ENCODE measurements at places on chromosomes 12 and 14. TPM values are rescaled to one million over a fixed set of nuclear protein-coding genes. Genes with fewer than 3 reads are reported as not detected.
A peak's percentile ranks its signal among the peaks of the same experiment; 100 is the strongest.

Gene KLRG1
- 0.51 TPM for total RNA-seq

Gene GPRC5D
- total RNA-seq, result not detected

Gene PARPBP
- 13.5 TPM for total RNA-seq

Gene AICDA
- total RNA-seq, result not detected

Gene ACRBP
- 0.51 TPM for total RNA-seq

Gene REP15
- total RNA-seq, result 5.4 TPM

DNA sequence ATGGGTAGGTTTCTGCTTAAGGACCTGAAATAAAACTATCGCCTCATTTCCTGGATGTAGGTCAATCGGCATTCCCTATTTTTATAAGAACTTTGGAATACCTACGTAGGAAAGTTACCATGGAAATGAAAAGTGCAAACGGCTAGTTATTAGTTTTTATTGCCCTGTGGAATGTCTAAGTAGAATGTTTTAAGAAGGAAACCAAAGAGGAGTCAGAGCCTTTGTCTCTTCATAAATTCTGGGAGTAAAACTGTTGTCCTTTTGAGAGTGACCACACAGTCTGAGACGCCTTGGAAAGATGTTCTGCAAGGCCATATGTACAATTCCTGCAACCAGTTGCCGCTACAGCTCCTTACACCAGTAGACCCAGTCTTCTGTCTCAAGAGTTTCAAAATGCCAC is 176.0 kb upstream of the SEL1L start:
- DNase-seq, result no peak

DNA sequence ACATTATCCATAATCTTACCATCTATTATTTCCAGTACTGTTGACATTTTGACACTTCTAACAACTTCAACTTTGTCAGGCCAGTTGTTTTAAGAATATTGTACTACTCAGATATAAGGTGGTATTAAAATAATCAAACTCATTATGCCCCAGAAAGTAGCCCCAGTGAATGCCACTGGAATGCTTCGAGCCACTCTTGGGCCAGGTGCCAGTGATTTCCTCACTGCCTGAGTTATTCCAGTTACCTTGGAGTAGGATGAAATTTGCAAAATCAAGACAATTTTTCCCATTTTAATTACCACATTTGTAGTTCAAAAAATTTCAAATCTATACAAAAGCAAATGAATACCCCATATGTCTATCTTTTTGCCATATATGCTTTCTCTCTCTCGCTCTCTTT is 9.2 kb downstream of the CIPC start:
- no peak for DNase-seq

GRCh38 chr12:10663869-10664268 is 10.0 kb downstream of the STYK1 start:
- DNase-seq, result no peak

- DNase-seq, result peak; percentile 56
These were observed 58.3 kb upstream of the PTPRB start for GRCh38 chr12:70695361-70696023.

- no peak for DNase-seq
These were observed 26.1 kb upstream of the C14orf180 start for GRCh38 chr14:104553166-104554087.

- peak; percentile 40 for DNase-seq
These were observed 49.9 kb downstream of the LRRC74A start for GRCh38 chr14:76876076-76876475.

GRCh38 chr14:61512026-61512834 is 183.1 kb upstream of the HIF1A start:
- no peak for DNase-seq

DNA sequence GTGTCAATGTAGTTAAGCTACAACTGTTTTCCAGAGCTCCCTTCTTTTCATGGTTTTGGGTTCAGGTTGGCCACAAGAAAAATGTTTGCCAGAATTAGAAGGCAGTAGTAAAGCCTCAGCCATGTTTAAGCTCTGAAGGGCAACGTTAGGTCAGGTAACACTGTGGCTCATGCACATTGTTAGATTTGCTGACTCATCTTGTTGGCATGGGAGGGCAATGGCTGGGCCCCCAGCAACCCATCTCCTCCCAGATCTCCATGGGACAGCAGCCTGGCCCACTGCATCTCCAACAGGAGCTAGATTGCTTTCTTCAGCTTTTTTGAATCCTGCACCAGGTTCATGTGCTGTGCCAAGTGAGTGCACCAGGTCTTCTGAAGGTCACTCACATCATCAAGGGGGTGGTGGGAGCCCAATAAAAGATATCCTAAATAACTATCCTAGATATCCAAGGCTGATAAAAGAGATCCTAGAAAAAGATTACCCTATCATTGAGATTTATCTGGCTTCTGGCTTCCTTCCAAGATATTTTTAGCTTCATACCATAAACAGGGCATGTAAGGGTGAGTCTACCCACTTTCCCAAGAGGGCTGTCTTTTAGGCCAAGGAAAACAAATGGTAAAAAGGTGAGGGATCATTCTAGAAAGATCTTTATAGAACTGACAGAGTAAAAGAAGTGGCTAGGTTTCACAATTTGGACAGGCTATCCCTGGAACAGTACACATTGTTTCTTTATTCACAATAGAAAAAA is 28.9 kb downstream of the PTGER2 start:
- DNase-seq, result no peak

DNA sequence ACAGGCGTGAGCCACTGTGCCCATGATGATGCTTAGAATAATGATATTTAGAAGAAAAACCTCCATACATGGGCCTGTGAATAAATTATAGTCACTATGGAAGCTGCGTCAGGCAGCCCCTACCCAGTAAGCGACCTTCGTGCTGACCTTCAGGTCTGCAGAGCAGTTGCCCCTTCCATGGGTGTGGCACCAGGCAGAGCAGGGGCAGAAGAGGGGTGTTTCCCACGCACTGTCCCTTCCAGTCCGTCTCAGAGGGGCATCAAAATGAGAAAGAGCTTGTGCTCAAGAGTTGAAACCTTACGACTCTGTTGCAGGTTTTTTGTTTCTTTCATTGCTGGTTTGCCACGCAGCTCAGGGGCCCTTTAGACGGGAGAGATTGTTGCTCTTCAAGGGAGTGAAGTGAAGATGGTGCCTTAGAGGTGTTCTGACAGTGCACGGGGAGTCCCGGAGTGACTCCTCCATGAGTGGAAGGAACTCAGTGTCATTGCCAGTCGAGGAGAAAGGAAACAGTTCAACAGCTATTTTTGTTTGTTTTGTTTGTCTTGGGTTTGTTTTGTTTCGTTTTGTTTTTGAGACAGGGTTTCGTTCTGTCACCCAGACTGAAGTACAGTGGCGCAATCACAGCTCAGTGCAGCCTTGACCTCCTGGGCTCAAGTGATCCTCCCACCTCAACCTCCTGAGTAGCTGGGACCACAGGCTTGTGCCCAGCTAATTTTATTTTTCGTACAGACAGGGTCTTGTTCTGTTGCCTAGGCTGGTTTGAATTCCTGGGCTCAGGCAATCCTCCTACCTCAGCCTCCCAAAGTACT is 13.9 kb downstream of the CKB start:
- DNase-seq, result no peak

DNA sequence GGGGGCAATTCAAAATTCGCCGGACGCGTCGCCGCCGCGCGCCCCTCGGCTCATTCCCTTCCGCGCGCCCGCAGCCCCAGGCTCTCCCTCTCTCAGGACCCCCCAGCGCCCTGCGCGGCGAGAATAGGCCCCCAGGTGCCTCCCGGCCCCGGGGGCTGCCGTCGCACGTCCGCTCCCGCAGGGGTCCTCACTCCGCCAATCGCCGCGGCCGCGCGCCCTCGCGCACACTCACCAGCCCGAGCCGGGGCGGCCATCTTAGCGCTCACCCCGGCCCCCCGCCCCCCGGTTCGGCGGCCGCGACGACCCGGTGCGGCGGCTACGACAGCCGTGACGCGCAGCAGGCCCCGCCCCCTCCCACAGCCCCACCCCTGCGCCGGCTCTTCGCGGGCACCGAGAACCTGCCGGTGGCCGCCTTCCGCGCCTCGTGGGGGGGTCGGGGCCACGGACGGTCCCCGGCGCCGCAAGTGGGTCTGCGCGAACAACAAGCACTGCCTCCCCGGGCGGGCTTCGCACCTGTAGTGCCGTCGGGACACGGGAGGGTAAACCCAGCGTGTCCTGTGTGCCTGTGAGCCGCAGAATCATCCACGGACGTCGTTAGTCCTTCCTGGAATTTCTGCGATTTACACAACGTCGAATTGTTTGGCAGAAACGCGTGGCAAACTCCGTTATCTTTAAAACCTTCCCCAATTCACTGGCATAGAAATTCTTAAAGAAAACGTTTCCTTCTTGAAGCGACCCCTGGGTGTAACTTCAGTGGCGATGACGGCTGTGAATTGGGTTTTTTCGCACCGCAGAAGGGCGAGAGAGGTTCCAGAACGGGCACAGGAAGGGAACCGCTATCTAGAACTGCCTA is 2.5 kb downstream of the USP44 start:
- no peak for DNase-seq

GRCh38 chr12:42859612-42860011 is 270.1 kb upstream of the PRICKLE1 start:
- no peak for DNase-seq

DNA sequence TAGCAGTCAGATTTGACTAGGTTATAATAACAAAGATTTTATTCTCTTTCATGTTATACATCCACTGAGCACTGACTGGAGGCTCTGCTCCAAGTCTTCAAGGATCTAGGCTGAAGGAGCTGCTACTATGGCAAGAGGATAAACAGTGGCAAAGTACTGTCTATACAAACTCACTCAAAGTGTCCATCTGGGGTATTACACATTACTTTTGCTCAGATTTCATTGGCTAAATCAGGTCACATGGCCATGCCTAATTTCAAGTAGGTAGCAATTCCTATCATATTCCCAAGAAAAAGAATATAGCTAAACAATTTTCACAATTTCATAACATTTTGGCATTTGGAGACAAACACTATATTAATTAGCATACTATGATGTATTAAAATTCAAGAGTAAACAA is 40.9 kb downstream of the CDK17 start:
- no peak for DNase-seq

DNA sequence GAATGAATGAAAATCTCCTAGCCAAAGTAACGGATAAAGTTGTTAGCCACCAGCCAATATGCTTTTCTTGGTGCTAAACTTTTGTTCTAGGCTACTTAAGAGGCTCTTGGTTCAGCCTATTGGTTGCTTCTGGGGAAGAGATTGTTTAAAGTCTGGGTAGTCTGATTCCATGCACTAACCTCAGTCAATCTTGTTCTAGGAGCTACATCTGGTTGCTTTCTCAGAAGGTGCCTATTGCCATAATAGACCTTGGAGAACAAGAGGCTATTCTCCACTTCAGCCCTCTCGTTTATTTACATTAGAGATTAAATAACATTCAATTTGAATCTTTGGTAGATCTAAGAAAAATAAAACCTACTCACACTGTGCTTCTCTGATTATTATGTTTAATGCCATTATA is 40.8 kb upstream of the OTOGL start:
- no peak for DNase-seq

- no peak for DNase-seq
These were observed 238.9 kb downstream of the EMP1 start for GRCh38 chr12:13435235-13435933.

DNA sequence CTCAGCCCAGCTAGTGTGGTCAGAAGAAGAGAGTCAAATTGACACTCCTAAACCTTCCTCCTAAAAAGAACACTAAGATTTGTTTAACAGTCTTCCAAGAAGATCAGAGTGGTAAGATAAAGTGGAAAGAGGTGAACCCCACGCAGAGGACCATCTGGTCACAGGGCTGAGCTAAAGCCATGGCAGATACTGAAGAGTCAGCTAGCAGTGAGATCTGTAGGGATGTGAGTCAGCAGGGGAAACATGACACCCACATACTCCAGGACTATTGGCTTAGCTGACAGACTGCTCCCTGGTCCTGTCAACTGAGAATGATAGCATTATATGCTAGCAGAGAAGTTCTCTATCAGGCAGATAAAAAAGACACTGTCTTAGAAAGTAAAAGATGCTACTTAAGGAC is 269.4 kb upstream of the ALG10 start:
- no peak for DNase-seq

- no peak for DNase-seq
These were observed 17.8 kb downstream of the PPHLN1 start for GRCh38 chr12:42343721-42344120.

- no peak for DNase-seq
These were observed 44.0 kb upstream of the SMUG1 start for GRCh38 chr12:54232790-54233189.

- DNase-seq, result no peak
These were observed 44.5 kb downstream of the GTF2A1 start for GRCh38 chr14:81176241-81176640.

GRCh38 chr14:50979941-50980850 is 35.9 kb upstream of the PYGL start:
- DNase-seq, result no peak

- DNase-seq, result peak; percentile 6
These were observed 120.5 kb downstream of the DIP2B start for GRCh38 chr12:50625029-50625925.

- no peak for DNase-seq
These were observed 57.4 kb downstream of the FAM222A start for GRCh38 chr12:109770861-109771670.

- DNase-seq, result no peak
These were observed 3.1 kb upstream of the GPX2 start for GRCh38 chr14:64945431-64946178.

GRCh38 chr14:22311636-22312035 is 277.4 kb downstream of the DAD1 start:
- DNase-seq, result no peak

- peak; percentile 86 for DNase-seq
These were observed 754 bp downstream of the ACSS3 start for GRCh38 chr12:81078469-81079196.
